PC-3 (cell line): ENCODE measurements at places on chromosomes 7 and 10.

DNA sequence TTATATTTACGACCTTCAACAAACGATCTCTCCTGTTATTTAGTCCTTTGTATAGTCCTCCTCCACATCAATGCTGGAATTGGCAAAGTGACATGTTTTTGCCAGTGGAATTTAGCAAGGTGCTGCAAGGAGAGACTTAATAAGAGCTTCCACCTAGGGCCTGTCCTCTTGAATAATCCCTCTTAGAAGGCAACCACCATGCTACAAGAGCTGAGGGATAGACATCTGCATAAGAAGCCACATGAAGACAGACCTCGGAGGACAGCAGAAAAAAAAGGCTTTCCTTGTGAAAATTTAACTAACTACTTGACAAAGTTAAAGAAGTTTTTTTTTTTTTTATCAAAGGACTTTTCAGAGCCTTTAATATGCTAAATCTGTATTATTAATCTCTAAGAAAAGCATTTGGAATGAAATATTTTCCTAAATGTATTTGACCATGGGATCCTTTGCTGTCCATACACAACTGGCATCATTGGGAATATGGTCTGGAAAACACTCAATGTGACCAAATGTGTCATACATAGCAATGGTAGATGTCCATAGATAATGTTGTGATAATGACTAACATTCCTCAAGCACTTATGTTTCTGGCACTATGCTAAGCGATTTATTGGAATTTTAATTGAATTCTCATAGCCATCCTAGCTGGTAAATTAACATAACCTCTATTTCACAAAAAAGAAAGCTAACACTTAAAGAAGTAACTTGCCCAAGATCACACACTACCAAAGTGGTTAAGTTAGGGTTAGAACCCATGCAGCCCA is 13.2 kb downstream of the HYCC1 start:
- DNase-seq: no peak

- DNase-seq: no peak
Observed at GRCh38 chr10:132366499-132366898, 30.5 kb upstream of the PWWP2B start.

- DNase-seq: peak; percentile 73
Observed at GRCh38 chr10:97726636-97727178, 10.2 kb upstream of the ZFYVE27 start.

- no peak for DNase-seq
Observed at GRCh38 chr10:86211691-86212390, 154.8 kb downstream of the GRID1 start.

DNA sequence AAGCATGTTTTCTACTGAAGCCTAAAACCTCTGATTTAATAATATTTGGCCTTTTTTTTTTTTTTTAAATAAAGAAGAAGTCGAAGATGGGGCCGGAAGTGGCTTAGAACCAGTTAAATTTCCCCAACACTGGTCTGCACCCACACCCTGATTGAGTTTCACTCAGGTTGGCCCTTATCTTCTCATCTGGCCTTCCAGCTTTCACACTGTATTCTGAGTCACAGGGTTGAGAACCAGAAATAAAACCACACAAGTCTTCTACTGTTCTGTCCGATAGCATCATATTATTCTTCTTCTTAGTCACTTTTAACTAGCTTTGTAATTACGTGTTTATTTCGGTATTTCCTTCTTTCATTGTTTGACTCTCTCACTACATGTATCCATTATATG is 9.9 kb downstream of the ZNF365 start:
- DNase-seq: peak; percentile 100

- DNase-seq: no peak
Observed at GRCh38 chr7:136654406-136654805, 214.0 kb upstream of the CHRM2 start.

- DNase-seq: no peak
Observed at GRCh38 chr7:7639421-7639820, 1.1 kb upstream of the UMAD1 start.

- no peak for DNase-seq
Observed at GRCh38 chr7:130189343-130189742, 15.9 kb downstream of the TMEM209 start.

GRCh38 chr7:70242826-70243225 is 644.6 kb downstream of the AUTS2 start:
- no peak for DNase-seq

DNA sequence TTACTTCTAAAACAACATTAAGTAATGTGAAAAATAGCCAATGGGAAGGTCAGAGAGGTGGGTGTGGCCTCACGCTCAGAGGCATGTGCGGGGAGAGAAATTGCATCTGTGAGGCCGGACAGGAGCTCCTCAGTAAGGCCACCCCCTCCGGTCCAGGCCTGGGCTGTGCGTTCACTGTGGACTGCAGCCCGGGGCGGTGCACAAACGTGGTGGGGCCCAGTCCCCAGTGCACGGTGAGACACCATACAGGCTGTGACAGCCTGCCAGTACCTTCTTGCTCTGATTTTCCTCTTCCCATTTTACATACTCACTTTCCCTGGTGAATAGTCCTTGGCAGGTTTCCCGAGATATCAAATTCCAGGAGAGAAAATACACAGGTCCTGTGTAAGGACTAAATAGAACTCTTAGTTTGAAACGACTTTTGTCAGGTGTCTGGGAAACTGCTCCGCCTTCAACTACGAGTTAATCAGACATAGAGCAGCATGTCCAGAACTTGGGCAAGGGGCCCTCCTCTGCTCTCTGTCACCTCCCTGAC is 174.1 kb upstream of the MKI67 start:
- DNase-seq: no peak

DNA sequence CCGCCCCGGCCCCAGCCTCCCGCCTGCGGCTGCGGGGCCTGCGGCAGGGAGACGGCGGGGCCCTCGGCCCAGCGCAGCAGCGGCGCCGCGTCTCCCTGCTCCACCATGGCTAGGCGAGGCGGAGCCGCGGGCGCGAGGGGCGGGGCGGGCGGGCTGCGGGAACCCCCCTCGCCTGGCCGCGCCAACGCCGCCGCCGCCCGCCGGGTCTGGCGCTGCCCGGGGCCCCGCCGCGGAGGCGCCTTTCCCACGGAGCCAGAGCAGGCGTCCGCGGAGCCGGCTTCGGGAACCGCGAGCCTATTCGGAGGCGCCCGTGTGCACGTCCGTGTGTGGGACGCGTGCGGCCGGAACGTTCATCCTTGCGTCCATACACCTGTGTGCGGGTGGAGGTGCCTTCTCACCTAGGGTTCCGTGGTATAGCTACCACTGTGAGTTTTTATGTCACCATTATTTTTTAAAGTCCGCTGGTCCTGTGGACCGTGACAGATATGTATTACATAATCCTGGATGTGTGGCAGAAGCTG is at the start of gene DENND11:
DENND11 (minus strand) TSS at position 120 of the 521 bp plus-strand sequence; CDS start at position 107, 13 bp downstream.
- peak; percentile 37 for DNase-seq

DNA sequence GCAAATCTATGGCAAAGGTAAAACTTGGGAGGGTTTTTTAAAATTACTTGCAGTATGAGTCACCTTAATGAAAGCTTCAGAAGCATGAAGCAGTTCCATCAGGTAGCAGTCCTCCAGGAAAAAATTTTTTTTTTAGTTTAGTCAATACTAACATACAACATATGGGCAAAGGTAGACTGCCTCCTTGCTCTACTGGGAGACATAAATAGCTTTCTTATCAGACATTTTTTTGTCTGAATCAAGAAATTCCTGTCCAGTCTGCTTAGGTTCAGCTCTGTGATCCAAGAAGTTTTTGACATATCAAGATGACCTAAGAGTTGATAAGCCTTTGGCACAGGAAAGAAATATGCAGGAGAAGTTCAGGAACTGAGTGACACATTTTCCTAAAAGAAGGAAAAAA is 171.5 kb upstream of the TCF7L2 start:
- DNase-seq: peak; percentile 65

- no peak for DNase-seq
Observed at GRCh38 chr7:141280100-141280499, 206.2 kb downstream of the TMEM178B start.

DNA sequence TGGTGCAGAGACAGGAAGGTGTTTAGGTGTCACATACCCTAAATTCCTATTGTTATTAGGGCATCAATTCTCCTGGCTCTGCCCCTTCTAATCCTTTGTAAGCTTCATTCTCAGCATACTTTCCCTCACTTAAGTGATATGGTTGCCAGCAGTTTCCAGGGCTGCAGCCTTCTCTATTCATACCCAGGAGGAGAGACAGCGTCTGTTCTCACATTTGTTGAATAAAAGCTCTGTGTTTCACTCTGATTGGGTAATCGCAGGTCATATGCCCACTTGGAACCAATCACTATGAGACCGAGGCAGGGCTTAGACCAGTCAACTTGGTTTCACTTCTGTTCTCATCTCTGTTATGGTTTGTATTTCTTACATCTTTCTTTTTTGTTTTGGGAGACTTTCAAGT is 109.6 kb upstream of the MTPN start:
- peak; percentile 70 for DNase-seq
